Pancreas (tissue), 10 donors: ENCODE measurements at places on chromosomes 7 and 10. TPM values are rescaled to one million over a fixed set of nuclear protein-coding genes. Genes with fewer than 3 reads are reported as not detected.

CCM2 gene
- total RNA-seq: 14.4 TPM

GIMAP8 gene
- total RNA-seq: 0.75 TPM

SBDS gene
- total RNA-seq: 56.1 TPM

- DNase-seq: no peak
- H3K4me1 ChIP-seq: no peaks in the 10 kb centered on the region
- H3K36me3 ChIP-seq: no peaks in the 10 kb centered on the region
- no peak overlapping the region for H3K27ac ChIP-seq
Measured at GRCh38 chr7:80496586-80496985, 15.3 kb downstream of the GNAT3 start.

- no peaks in the 10 kb centered on the region for H3K27me3 ChIP-seq
- H3K36me3 ChIP-seq: no peaks in the 10 kb centered on the region
- no peaks in the 10 kb centered on the region for H3K4me1 ChIP-seq
- no peak overlapping the region for H3K27ac ChIP-seq
- H3K4me3 ChIP-seq: no peak overlapping the region
Measured at GRCh38 chr10:91247360-91248111, 27.1 kb downstream of the PCGF5 start.

SPDYE8 gene
- not detected for total RNA-seq
